A549 treated with DMSO at 1 μM for 4 hours (cell line): ENCODE measurements at places on chromosomes 7 and 10. TPM values are rescaled to one million over a fixed set of nuclear protein-coding genes. Genes with fewer than 3 reads are reported as not detected.

The AGAP5 gene
- total RNA-seq = 1.8 to 3.0 TPM (median 2.8 TPM) in 5 replicates

The AIFM2 gene
- 33.8 to 38.4 TPM (median 35.0 TPM) in 5 replicates for total RNA-seq

The RNF32 gene
- 0.91 to 1.4 TPM (median 1.2 TPM) in 5 replicates for total RNA-seq

The VWC2 gene
- total RNA-seq = not detected in 5 replicates

The PTF1A gene
- total RNA-seq = not detected in 5 replicates

The ITPRID1 gene
- total RNA-seq = not detected in 5 replicates

The CRPPA gene
- 0.34 to 0.97 TPM (median 0.79 TPM) in 5 replicates for total RNA-seq

The FAM221A gene
- 0.15 to 1.6 TPM (median 0.52 TPM) in 5 replicates for total RNA-seq

The ICA1 gene
- 0.63 to 1.2 TPM (median 0.76 TPM) in 5 replicates for total RNA-seq

The CDC14C gene
- total RNA-seq = not detected in 5 replicates

The CTBP2 gene
- total RNA-seq = 102 to 116 TPM (median 113 TPM) in 5 replicates

The EGFR gene
- 105 to 158 TPM (median 140 TPM) in 5 replicates for total RNA-seq

The FAM237B gene
- total RNA-seq = not detected in 5 replicates

The TEX47 gene
- total RNA-seq = not detected in 5 replicates

The LEP gene
- total RNA-seq = not detected in 5 replicates
